ENCODE measurements at places on chromosomes 4 and X.

DNA sequence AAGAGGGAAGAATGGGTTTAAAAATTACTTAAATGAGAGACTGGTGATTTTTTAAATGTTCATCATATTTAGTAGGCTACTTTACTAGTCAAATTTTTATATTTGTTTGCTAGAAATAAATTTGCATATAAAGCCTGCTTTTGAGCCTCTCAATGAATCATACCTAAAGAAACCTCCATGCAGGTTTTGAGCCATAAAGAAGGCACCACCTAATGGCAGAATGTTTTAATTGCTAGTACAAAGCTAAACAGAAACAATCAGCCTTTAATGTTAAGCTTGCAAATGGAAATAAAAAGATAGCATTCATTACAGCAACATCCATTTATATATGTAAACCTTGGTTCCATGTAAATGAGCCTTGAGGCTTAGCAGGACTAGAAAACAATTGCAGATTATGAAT is 989.7 kb downstream of the CCSER1 start:
- DNase-seq = no peak

DNA sequence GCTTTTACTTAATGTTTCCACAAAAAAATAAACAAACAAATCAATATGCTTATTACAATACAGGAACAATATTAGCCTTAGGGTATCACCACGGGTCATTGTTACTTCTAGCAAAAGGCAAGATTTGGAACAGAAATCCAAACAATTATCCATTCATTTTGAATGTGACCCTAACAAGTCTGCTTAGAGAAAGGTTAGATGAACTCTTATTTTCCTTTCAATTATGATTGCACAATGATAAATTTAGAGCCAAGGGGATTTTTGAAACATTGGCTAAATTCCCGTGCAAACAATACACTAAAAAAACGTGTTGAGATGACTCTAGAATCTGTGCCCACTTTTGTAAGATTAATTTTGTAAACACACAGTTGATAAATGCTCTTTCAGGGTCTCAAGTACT is 474.7 kb downstream of the PCDH7 start:
- DNase-seq = no peak

DNA sequence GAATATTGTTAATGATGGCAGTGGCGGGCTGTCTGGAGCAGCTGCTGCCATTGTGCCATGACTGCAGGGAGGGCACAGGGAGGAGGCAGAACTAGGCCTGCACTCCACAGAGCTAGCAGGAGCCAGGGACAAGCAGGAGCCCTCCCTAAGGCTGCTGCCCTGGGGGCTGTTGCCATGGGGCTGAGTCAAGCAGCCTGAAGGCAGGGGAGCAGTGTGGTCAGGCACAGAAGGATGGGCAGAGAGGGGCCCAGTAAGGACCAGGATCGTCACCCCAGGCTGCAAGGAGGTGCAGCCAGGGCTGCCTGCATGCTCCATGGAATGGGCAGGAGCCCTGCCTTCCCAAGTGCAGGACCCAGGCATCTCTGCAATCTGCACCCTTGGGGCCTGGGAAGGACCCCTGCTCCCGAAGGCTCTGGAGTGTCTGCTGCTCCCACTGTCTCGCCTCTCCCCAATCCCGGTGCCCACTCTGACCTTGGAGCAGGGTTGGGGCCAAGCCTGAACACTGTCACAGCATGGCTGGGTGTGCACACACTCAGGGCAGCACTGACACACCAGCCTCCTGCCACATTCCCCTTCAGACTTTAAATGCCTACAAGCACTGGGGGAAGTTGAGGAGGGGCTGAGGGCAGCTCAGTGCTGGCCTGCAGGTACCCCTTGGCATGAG is 98.3 kb upstream of the GALNTL6 start:
- no peak for DNase-seq

- DNase-seq = no peak
Measured at GRCh38 chr4:39331191-39331590, 35.0 kb downstream of the RFC1 start.
